Adipocyte (in vitro differentiated cells): ENCODE measurements at places on chromosomes 4 and X.

- DNase-seq: no peak
Observed at GRCh38 chrX:78168065-78168464, 28.6 kb upstream of the TAF9B start.

GRCh38 chr4:140312100-140312499 lies 61.3 kb upstream of the SCOC start:
- no peak for DNase-seq

- peak; percentile 90 for DNase-seq
Observed at GRCh38 chrX:15686818-15687685, 22.4 kb upstream of the CLTRN start.

- no peak for DNase-seq
Observed at GRCh38 chrX:635428-636090, 5.0 kb downstream of the SHOX start.

- peak; percentile 20 for DNase-seq
Observed at GRCh38 chr4:148998719-148999118, 556.5 kb upstream of the NR3C2 start.

- DNase-seq: no peak
Observed at GRCh38 chrX:138928737-138929459, 217.4 kb upstream of the FGF13 start.

- DNase-seq: no peak
Observed at GRCh38 chrX:99348256-99348655, 1061.8 kb downstream of the PCDH19 start.

- DNase-seq: peak; percentile 14
Observed at GRCh38 chr4:39227906-39228305, 45.6 kb downstream of the WDR19 start.

DNA sequence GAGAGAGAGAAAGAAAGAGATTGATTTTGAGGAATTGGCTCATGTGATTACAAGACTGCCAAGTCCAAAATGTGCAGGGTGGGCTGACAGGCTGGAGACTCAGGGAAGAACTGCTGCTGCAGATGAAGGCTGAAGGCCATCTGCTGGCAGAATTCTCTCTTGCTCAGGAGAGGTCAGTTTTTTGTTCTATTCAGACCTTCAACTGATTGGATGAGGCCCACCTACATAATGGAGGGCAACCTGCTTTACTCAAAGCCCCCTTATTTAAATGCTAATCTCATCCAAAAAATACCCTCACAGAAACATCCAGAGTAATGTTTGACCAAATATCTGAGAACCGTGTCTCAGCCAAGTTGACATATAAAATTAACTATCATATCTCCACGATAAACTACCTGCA lies 38.2 kb upstream of the MAMLD1 start:
- DNase-seq: no peak

- DNase-seq: no peak
Observed at GRCh38 chrX:1496076-1496475, 40.9 kb downstream of the P2RY8 start.

GRCh38 chrX:642436-643240 lies 12.0 kb downstream of the SHOX start:
- no peak for DNase-seq

GRCh38 chr4:70531981-70532380 lies 13.6 kb downstream of the AMTN start:
- DNase-seq: no peak

DNA sequence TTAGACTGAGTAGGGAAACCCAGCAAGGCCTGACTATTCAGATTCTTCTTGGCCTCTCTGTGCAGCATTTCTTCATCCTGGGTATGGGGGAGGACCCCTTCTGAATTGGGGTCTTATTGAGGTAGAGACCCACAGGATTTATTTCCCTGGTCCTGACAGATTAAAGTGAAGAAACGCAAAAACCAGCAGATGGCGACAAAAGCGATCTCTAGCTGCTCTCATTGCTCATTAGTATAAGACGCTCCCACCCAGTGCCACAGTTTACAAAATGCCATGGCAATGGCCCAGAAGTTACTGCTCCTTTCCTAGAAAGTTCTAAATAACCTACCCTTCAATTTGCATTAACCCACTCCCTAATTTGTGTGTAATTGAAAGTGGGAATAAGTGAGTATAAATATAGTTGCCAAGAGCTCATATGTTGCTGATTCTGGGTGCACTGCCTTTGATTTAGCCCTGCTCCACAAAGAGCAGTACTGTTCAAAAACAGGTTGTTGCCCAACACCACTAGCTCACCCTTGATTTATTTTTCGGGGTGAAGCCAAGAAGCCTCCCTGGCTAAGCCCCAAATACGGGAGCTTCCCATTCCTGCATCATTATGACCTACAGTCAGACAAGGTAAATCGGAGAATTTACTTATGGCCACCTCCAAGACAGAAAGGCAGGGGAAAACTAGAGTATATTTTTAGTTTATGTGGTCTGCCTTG lies 3.7 kb upstream of the BEX4 start:
- DNase-seq: peak; percentile 81

- peak; percentile 3 for DNase-seq
Observed at GRCh38 chrX:19019996-19020395, 36.1 kb upstream of the PHKA2 start.

DNA sequence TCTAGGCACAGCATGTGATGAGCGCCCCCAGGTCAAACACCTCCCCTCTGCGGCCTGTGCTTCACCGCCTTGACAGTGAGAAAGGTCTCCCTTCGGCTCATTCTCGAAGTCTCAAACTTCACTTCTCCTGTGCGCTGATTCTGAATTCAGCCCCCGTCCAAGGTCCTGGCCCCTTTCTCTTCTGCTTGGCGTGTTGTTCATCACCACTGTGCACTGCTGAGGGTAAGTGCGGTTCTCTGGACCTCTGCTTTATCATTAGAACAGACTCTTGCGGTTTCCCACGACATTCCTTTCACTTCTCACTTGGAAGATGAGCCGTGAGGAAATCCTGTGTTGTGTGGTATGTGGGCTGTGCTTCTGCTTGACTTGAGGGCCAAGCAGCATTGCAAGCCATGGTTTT lies 11.9 kb downstream of the HTT-AS start:
- DNase-seq: no peak

DNA sequence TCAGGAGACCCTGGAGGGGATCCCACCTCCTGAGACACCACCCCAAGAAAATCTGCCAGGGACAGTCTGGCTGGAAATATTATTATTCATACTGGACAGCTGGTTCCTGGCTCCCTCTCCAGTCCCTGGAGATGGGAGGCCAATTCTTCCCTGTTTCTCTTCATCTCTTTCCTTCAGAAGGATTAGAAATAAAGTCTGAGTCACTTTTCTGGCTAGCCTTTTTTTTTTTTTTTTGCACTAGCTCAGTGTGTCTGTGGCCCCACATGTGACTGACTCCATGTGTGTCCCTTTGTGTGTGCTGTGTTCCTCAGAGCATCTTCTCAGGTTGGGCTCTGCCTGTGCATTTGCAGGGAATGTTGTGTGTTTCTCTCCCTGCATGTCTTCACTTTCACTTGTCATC lies 1.8 kb upstream of the FRMPD3 start:
- no peak for DNase-seq

- no peak for DNase-seq
Observed at GRCh38 chr4:157908691-157909090, 264.1 kb downstream of the GASK1B start.

GRCh38 chrX:111634823-111635729 lies 45.9 kb upstream of the ALG13 start:
- no peak for DNase-seq

DNA sequence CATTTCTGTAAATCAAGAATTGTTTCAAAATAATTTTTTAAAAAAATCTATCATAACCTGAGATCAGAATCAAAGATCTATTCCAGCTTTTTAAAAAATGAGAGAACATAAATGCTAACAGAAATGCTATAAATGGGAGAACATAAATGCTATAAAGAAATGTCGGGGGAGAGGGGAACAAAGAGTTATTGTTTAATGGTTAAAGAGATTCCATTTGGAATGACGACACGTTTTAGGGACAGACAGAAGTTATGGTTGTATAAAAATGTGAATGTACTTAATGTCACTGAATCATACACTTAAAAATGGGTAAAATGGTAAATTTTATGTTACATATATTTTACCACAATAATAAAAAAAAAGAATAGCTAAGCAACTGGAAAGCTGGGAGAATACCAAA lies 127.1 kb downstream of the ATRX start:
- DNase-seq: no peak

- no peak for DNase-seq
Observed at GRCh38 chrX:69070949-69071650, 94.2 kb downstream of the PJA1 start.

- peak; percentile 19 for DNase-seq
Observed at GRCh38 chr4:109303140-109303496, 660 bp upstream of the COL25A1 start.

- no peak for DNase-seq
Observed at GRCh38 chrX:78839711-78840110, 92.2 kb downstream of the LPAR4 start.

DNA sequence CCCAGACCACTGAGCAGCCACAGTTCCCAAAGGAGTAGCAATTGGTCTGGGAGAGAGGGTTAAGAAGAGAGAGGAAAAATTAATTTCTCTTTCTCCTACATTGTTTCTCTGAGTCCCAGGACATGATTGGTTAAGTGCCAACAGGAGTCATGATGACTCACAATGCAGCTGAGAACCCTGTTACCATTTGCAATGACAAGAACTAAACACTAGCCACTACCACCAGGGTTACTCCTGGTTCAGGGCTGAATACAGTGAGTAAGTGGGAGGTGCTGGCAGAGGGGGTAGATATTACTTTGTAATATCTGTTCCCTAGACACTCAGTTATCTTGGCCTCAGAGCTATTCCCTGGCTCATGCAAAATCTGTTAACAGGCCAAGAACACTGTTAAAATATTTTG lies 18.0 kb downstream of the ETDC start:
- peak; percentile 42 for DNase-seq

DNA sequence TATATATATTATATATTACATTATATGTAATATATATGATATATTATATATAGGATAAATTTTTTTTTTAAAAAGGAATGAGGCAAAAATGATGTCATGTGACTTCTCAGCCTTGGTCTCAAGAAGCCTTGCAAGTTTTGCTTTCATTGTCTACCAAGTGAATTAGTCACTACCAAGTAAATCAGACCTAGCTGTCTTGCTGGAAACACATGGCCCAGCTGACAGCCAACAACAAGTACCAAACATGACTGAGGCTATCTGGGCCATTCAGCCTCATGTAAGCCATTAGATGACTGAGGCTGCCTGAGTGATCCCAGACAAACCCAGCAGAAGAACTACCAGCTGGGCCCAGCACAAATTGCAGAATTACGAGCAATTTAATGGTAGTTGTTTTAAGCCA lies 44.9 kb downstream of the HAND2 start:
- no peak for DNase-seq

- no peak for DNase-seq
Observed at GRCh38 chr4:63580796-63581475, 828.3 kb downstream of the TECRL start.
